Stimulated activated CD4-positive, alpha-beta T cell treated with anti-CD3 and anti-CD28 coated beads, Interleukin-1b, Interleukin-23, amount 100 ng/mL, for 24 hours (primary cell): ENCODE measurements at places on chromosomes 16 and 17.

GRCh38 chr16:66719246-66719645 is 22.7 kb upstream of the CMTM4 start:
- no peak for DNase-seq

DNA sequence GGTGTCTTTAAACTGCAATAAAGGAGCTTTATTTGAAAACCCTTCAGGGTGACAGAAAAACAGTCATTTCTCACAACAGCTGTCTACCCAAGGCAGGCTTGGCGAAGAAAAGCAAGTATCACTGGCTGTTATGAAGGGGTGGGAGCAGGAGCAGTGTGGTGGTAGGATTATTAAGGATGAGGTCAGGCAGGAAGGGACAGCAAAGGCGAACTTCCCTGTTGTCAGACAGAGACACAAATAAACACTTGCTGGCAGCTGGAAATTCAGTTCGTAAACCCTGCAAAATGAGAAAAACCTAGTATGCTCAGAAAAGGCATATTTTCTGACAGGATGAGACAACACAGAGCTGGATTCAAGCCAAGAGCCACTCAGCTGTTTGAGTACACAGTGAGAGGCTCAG is 416.3 kb upstream of the CDH5 start:
- DNase-seq = no peak

DNA sequence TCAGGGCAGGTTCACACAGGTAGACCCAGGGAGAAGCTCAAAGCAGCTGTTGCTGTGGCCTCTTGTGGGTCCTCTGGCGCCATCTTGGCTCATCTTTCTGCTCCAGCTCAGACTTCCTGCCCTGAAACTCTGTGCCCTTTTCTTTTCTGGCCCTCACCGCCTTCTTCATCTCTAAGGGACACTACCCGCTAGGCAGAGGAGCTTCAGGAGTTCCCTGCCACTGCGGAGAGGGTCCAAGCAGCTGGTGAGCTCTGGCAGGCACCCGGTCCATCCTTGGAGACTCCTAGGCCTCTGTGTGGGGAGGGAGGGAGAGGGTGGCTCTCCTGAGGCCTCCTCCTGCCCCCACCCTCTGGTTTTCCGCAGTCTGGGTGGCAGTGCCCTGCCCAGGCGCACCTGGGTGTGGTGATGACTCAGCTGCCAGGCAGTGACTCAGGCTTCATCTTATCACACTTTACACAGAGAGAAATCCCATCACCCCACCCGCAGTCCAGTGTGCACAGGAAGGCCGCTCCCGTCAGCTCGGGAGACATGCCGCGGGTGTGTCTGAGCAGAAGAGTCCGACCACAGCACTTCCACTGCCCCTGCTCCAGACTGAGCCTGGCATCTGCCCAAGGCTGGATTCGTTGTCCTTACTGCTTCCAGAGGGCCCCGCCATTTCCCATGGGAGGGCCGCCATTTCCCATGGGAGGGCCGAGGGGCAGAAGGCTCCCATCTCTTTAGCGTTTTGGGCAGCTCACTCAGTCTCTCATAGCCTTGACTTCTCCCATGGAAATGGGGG is 7.3 kb downstream of the NT5C start:
- no peak for DNase-seq

DNA sequence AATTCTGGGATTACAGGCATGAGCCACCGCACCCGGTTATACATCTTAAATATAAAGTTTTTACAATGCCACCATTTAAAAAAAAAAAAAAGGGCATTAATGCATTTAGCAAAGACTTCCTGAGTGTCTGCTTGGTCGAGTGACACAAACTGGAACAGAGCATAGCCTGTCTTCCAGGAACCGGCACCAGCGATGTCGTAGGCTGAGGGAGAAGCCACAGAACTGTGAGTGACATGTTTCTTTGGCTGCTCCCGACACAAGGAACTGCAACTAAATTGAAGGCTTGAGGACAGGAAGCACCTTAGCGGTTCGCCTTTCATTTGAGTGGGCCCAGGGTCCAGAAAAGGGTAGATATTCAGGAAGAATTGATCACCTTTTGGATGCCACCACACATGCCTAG is 717.8 kb downstream of the MAF start:
- no peak for DNase-seq

DNA sequence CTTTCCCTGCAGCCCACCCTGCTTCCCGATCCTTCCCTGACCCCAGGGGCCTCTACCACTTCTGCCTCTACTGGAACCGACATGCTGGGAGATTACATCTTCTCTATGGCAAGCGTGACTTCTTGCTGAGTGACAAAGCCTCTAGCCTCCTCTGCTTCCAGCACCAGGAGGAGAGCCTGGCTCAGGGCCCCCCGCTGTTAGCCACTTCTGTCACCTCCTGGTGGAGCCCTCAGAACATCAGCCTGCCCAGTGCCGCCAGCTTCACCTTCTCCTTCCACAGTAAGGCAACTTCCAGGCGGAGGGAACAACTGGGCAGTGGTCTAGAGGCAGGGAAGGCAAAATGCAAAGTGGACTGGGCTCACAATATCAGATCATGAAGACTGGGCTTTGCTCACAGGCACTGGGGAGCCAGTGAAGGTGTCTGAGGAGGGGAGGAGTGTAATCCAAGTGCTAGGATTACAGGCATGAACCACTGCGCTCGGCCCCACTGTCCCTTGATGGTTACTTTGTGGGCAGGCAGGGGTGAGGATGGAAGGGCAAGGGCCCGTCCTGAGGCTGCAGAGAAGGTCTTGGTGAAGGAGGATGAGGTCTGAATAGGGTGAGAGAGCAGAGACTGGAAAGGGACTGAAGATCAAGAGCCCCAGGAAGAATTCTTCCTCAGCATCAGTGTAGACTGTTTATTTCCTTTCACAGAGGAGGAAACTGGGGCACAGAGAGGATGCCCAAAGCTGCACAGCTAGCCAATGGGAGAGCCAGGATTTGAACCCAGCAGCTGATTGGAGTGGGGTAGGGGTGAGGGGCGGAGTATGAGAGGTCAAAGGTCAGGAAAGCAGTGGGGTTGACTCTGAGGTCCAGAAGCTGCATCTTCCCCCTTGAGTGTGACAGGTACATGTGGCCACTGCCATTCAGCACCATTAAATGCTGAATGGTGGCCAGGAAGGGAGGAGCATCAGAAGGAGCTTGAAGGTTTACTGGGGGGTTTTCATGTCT is 16.5 kb upstream of the ADGRG3 start:
- DNase-seq = no peak

DNA sequence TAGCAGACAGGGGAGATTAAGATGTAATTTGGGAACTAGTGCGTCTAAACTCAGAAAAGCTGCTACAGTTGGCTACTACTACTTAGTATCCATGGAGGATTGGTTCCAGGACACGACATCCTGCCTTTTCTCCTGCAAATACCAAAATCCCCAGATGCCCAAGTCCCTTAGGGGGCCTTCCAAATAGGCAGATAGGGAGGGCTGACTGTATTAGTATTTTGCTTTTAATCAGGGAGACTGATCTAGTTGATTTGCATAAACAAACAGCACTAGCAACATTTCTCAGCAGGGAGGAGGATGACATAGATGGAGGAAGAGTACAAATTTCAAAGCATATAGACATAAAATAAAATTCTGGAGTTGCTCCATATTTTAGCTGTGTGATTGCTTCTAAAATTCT is 621.6 kb upstream of the GOT2 start:
- DNase-seq = no peak

DNA sequence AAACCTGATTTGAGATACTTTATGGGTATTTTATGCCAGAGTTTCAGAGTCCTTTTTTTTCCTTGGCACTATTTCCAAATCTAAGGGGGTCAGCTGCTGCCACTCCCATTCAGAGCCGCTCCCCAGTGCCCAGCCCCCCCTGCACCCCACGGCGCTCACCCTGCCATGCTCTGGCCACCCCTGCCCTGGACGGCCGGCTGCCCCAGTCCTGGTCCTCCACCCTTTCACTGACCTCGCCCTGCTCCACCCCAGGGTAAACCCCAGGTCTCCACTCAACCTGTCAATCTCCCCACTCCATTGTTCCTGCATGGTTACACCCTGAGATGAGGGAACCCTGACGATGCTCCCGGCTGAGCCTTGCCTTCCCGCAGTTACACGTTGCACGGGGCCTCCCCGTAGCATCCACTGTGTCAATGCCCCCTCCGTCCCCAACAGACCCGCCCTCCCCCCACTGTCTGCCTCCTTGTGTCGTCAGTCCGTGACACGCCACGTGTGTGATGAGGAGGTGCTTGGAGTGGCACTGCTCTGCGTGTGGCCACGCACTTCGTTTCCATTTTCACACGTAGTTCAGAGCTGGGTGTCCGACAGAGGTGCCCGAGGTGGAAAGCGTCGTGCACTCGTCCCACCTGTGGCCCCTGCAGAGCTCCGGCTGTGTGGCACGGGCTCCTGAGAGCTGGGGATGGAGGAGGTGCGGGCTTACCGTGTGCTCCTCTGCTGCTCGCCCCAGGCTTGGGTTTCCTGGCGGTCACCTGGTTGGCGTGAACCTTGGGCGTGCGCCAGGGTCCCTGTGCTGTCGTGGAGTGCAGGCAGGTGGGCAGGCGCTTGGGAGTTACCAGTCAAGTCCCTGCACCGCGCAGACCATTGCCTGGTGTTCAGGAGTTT is 116.5 kb downstream of the BANP start:
- no peak for DNase-seq

DNA sequence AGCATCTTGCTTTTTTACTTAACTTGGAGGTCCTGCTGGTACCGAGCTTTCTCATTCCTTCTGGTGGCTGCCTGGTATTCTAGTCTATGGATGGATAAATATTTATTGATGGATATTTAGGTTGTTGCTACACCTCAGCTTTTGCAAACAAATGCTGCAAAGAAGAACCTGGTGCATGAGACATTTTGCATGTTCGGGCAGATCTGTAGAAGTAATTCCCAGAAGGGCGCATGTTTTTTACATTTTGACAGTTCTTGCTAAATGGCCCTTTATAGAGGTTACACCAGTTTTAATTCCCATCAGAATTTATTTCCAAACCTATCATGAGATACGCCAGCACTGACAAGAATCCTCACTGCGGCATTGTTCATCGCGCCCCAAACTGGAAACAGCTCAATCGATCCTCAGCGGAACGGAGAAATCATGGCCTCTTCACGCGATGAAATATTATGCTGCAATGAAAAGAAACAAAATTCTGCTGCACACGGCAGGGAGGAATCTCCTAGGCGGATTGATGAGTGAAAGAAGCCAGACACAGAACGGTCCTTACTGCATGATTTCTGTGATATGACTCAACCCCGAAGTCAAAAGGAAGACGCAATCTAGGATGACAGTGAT is 68.0 kb upstream of the CREBBP start:
- DNase-seq = no peak

DNA sequence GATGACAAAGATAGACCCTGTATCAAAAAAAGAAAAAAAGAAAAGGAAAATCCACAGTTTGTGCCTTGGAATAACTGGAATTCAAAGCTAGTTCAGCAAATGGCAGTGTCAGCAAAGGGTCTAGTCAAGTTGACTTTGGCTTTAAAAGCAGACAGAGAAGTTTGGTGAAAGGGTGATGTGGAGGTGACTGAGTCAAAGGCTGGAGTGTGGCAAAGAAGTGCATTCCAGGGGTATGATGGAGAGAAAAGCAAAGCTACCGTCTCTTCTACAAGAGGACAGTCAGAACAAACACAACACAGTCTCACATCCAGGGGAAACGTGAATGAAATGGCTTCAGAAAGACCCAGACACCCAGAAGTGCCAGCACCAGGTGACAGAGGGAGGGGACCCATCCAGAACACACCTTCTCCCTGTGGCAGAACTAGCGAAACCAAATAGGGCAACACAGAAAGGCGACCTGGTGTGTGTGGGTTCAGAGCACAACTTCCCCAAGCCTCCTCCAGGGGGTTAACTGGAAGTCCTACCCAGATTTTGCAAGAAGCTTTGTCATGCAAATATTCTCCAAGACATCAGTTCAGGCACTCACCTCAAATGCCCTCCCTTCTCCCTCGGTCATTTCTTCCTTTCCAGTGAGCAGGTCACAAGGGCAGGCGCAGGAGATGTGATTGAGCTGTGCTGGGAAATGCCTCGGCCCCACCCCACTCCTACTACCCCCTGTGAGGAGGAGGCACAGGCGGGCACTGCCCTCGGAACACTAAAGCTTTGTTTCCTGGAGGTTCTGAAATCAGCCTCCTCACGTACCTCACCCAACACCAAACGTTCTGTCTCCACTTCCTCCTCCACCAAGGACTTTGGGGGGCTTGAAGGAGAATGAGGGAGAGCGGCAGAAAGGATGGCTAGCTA is 481.9 kb downstream of the SOX9 start:
- DNase-seq = no peak

- no peak for DNase-seq
Observed at GRCh38 chr17:6483507-6483906, 39.3 kb downstream of the PIMREG start.

- DNase-seq = peak; percentile 58
Observed at GRCh38 chr17:61410141-61411010, 10.7 kb downstream of the TBX2 start.

DNA sequence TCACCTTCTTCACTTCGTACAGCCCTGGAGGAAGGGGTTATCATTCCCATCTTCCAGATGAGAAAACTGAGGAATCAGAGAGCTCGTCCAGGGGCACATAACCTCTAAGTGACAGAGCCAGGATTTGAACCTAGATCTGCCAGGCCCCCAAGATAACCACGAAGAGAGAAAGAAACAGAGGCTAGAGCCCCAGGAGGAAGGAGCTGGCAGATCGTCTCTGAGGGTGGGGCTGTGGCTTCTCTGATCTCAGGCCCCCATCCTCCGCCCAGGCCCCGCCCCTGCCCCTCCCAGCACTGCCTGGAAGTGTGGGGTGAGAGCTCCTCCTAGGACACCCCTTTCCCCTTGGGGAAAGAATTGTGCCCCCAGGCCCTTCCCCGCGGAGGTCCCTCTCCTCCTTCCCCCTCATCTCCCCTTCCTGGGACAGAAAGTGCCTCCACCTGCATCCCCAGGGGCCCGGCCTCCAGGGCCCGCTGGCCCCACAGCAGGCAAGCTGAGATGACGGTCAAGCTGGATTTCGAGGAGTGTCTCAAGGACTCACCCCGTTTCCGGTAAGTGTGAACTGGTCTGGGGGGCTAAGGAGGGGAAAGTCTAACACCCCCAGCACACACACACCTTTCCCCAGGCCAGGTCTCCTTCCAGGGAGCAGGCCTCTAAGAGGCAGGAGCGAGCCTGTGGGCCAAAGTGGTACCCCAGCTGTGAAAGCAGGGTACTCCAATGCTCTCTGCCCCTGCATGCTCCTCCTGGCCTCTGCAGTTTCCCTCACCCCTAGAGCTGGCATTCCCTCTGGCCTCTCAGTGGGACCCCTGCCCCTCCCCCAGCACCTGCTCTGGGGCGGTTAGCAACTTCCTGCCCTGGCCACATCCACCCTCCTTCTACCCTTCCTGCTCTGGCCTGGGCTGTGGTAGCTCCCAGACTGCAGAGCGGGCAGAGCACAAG is at the start of gene ACAP1:
Gene ACAP1, plus strand, starts transcription at position 290 of the 936 bp plus-strand sequence. Its CDS starts 206 bp downstream, at position 496.
- DNase-seq = peak; percentile 62
